CD4-positive, alpha-beta T cell treated with Interleukin-1 beta for 1 hour (primary cell): ENCODE measurements at places on chromosomes 5 and 9.

- DNase-seq = no peak
These were observed 86.9 kb downstream of the TARS1 start for GRCh38 chr5:33527696-33528095.

GRCh38 chr5:40494631-40495236 is 185.0 kb upstream of the PTGER4 start:
- DNase-seq = no peak

GRCh38 chr5:134530301-134531077 is 5.0 kb downstream of the JADE2 start:
- no peak for DNase-seq

DNA sequence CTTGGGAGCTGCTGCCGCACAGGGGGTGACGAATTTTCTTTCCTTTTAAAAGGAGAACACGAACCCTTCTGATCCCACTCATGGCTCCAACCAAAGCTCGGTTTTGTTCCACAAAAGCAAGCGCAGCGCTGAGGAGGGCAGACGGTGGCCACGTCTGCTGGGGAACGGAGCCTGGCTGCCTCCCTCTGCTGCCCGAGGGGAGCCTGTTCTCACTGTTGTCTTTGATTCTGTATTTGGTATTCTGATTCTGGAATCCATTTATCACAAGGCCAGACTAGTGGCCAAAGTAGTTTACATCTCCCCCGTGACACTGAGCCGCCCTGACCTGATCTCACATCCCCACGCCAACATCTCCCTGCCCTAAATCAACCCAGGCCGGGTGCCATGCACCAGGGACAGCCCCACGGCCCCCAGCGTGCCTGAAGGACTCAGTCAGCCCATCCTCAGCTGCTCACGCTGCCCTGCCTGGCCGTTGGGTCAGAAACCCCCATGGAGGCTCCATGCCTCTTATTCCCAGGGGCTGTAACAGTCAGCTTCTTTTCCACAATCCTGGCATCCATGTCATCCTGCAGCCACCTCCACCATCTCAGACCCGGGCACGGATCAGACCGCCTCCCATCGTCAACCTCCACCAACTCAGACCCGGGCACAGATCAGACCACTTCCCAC is 6.7 kb upstream of the NSMF start:
- no peak for DNase-seq

DNA sequence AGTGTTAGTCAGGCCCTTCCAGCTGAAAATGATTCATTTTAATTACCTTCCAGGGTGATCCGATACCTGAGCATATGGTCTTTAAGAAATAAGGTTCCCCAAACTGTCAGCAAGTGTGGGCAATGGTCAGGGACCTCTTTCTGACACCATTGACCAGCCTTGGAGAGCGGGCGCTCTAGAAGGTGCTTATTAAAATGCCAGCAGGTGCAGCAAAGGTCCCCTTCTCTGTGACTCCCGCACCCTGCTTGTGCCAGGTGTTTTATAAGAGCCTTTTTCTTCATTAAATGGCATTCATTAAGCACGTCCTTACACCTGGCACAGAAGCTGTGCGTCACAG is 85.3 kb downstream of the MVB12B start:
- no peak for DNase-seq

DNA sequence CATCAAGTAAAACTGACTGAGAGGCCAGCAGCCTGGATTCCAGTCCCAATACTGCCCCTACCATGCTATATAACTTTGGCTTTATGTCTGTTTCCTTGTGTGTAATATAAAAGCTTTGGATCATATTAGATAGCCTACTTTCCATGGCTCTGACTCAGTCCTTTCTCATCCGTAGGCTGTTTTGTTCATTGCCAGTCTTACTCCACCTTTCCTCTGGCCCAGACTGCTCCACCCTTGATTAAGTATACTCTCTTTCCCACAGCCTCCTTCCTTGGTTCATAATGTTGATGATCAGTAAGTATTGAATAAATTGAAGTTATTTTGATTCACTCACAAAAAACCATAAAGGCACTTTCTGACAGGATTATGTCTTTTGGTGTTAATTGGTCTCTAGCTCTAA is 1.5 kb upstream of the MRPS30 start:
- DNase-seq = no peak

- DNase-seq = no peak
These were observed 386.8 kb downstream of the TRIM36 start for GRCh38 chr5:114782869-114783268.

GRCh38 chr9:76038431-76038830 is 148.0 kb downstream of the PCSK5 start:
- DNase-seq = no peak

DNA sequence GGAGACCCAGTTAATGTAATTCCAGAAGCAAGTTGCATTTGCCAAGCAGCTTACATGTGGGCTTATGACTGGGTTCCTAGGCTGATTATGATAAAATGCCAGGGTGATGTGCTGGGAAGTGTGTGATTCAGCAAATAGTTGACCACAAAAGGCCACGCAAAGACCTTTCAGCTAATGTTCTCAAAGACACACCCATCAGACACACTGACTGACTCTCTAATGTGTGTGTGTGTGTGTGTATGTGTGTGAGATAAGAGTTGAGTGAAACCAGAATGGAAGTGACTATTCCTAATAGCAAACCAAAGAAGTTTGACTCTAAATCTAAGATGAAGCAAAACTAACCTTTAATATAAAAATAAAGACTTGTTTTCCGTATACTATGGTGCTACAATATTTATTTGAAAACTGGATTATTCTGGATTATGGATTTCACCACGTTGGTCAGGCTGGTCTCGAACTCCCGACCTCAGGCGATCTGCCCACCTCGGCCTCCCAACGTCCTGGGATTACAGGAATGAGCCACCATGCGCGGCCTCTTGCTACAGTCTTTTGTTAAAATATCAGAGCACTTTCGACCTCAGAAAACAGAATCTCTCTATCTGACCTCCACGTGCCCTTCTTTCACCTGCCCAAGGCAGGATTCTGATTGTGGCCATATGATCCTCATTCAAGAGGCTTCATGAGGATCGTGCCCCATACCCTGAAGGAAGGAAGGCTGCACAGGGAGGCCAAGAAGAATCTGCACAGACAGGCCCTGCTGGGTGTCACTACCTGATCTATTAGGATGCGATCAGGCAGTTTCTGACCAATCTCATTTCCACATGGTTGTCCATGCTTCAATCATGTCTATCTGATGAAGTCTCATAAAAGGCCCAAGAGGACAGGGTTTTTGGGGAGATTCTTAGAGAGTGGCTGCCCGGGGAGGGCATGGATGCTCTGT is 75.6 kb downstream of the USP20 start:
- DNase-seq = peak; percentile 13

DNA sequence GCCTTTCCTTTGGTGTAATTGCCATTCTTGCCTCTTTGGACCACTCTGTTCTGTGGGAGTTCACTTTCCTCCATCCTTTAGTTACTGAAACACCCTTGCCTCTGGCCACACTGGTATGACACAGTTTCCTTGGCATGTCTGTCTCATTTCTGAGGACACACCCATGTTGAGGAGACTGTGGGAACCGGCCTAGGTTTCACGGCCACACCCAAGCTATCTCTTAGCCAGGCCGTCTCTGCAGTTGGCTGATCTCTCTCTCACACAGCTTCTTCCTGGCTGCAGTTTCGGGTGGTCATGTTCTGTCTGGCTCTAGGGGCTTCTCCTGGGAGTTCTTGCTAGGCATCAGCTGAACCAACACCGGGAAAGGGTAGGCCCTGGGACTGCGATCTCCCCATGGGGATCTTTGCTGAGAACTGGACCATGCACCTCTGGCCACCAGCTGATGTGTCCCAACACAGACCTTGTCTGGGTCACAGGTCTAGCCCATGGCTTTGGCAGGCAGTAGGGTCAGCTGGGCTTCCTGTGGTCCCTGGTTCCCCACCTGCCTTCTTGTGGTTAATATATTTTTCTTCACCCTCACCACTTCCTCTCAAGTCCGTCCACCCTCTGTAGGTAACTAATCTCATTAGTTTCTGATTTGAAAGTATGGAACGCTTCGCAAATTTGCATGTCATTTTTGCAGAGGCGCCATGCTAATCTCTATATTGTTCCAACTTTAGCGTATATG is 24.9 kb downstream of the ARHGEF37 start:
- DNase-seq = no peak

GRCh38 chr5:170121321-170121720 is 15.6 kb downstream of the FOXI1 start:
- DNase-seq = no peak

- DNase-seq = peak; percentile 71
These were observed 131.5 kb downstream of the AGTPBP1 start for GRCh38 chr9:85610074-85610860.

GRCh38 chr9:13628526-13628925 is 349.0 kb upstream of the MPDZ start:
- DNase-seq = no peak

- no peak for DNase-seq
These were observed 639.7 kb downstream of the CCDC171 start for GRCh38 chr9:16192403-16193017.

- DNase-seq = no peak
These were observed 7.8 kb downstream of the XRCC4 start for GRCh38 chr5:83085106-83085505.

GRCh38 chr5:61349935-61350334 is 17.9 kb downstream of the ZSWIM6 start:
- DNase-seq = no peak

DNA sequence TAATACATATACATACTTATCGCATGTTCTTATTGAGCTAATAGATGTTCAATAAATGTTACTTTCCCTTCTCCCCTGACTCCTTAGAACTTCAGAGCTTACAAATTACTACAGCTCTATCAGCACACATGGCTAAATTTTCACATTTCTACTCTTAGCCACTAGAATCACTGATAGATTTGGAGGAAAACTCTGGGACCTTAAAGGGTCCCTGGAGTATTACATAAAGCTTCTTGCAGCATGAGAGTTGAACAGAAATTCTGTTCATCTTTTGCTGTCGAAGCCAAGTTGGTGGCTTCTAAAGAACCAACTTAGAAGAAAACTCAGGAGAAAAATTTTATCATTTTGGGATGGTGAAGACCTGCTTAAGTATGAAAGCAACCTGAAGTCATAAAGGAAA is 15.5 kb downstream of the B4GALT1 start:
- no peak for DNase-seq

GRCh38 chr5:160926428-160926827 is 74.4 kb upstream of the ATP10B start:
- no peak for DNase-seq

- DNase-seq = no peak
These were observed 204.2 kb downstream of the ARHGAP26 start for GRCh38 chr5:142974409-142974808.

- no peak for DNase-seq
These were observed 94.0 kb downstream of the PHF2 start for GRCh38 chr9:93670208-93671019.

GRCh38 chr5:118791926-118792734 is 196.2 kb downstream of the DTWD2 start:
- peak; percentile 5 for DNase-seq

DNA sequence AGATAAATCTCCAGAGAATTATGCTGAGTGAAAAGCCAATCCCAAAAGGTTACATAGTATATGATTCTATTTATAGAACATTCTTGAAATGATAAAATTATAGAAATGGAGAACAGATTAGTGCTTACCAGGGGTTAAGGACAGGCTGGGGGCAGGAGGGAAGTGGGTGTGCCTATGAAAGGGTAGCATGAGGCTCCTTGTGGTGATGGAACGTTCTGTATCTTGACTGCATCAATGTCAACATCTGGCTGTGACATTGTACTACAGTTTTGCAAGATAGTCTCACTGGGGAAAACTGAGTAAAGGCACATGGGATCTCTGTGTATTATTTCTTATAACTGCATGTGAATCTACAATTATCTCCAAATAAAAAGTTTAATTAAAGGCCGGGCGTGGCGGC is 22.3 kb downstream of the ORM2 start:
- DNase-seq = no peak

GRCh38 chr5:168925160-168925559 is 346.0 kb upstream of the PANK3 start:
- no peak for DNase-seq

DNA sequence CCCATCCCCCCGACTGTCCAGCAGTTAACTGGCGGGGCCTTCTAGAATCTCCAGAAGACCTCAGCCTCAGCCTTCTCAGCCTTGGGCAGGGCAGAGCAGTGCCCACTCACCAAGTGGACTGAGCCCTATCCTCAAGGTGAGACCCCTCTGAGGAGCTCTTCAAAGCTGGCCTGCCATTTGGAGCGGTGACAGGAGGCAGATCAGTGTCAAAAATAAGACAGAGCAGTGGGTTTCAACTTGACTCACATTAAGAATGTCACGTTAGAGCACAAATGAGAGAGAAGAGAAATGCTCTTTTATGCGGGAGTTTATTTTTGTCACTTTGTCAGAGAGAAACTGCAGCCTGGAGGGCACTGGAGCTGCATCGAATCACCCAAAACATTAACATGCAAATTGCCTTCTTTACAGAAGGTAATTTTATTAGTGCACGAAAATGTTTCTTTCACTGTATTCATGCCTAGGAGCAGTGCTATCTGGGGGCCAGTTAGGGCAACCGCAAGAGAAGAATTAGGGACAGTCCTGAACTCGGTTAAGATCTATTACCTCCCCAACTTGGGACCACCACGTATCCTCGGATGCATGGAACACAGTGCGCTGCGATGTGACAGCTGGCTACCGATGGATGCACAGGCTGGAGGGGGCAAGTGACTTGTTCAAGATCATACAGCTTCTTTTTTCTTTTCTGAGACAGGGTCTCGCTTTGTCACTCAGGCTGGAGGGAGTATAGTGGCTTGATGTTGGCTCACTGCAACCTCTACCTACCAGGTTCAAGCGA is 188.5 kb downstream of the DAB2IP start:
- no peak for DNase-seq

- DNase-seq = peak; percentile 65
These were observed 15.4 kb downstream of the CCL28 start for GRCh38 chr5:43396762-43397304.

DNA sequence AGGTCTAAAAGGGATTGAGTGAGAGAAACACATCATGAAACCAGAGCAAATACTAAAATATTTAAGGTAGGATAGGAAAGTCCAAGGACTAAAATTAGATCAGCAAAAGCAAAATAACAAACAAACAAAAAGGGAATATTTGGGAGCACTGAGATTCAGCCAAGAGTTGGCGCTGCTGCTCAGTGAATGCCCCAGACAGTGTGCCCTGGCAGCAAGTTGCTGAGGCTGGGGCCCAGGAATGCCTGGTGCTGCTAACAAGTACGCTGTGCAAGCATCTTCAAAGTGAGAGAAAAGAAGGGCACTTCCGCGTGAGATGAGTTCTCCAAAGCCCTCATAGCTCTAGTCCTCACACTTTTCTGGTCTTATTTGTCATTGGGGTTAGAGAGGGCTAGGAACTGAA is 603.3 kb downstream of the EFNA5 start:
- DNase-seq = no peak

GRCh38 chr5:51468196-51468595 is 84.9 kb downstream of the ISL1 start:
- no peak for DNase-seq

DNA sequence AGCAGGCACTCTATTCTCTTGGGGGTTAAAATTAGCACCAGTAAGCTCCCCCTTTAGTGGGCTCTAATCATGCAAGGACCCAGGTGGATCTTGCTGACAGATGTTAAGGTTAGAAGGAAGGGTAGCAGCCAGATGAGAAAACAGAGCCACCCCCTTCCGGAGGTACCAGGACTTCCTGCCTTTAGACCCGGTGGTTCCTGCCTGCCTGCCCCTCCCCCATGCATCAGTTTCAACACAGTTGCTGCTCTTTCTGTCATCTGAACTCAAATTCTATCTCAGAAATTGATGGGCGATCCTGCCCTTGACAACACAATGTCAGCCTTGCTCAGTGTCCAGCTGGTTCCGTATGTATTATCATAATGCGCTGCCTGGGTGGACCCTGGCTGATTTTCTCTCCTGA is 287.3 kb downstream of the EBF1 start:
- peak; percentile 76 for DNase-seq

- DNase-seq = no peak
These were observed 44.4 kb upstream of the PRRC2B start for GRCh38 chr9:131349522-131349880.
